ENCODE measurements at places on chromosomes 7 and 10.

GRCh38 chr10:3961082-3961481, 176.1 kb upstream of the KLF6 start:
- DNase-seq = peak; percentile 69

- no peak for DNase-seq
Observed at GRCh38 chr10:111119637-111120036, 42.8 kb downstream of the ADRA2A start.

DNA sequence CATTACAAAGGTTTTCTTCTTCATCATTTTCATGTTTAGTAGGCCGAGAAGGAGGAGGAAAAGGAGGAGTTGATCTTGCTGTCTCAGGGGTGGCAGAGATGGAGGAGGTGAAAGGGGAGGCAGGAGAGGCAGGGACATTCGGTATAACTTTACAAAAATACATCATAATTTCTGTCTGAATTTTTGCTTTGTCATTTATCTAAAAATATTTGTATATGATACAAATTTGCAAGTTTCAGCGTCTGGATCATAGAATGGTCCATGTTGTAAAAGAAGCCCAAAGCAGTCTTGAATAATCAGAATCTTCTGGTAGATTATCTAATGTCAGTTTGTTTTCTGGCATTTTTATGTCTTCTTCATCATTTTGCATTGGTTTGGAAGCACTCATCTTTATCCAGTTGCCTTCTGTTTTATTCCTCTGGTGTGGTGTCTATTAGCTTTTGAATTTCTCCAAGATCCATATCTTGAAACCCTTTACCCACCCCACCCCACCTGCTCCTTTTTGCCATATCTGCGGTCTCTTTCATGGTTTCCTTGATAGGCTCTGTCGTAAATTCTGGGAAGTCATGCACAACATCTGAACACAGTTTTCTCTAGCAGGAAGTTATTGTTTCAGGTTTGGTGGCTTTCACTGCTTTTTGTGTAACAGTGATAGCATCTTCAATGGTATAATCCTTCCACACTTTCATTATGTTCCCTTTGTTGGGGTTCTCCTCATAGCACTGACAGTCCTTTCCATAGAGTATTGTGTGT, 95.0 kb downstream of the ST7 start:
- DNase-seq = peak; percentile 4

DNA sequence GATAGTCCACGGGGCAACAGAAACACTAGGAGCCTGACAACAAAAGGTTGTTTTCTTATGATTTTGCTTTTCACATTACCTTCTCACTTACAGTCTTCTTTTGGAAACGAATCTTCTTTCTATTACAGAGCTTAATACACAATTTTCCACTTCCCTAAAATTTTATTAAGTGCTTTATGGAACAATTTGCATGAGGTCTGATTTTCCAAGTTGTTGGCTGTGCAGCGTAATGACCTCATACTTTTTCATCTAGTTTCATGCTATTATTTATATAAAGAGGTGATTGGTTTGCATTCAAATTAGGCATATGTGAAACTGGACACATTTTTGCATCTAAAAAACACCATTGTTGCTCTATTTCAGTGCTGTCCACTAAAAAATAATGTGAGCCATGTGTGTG, 76.7 kb downstream of the CFAP58 start:
- no peak for DNase-seq

DNA sequence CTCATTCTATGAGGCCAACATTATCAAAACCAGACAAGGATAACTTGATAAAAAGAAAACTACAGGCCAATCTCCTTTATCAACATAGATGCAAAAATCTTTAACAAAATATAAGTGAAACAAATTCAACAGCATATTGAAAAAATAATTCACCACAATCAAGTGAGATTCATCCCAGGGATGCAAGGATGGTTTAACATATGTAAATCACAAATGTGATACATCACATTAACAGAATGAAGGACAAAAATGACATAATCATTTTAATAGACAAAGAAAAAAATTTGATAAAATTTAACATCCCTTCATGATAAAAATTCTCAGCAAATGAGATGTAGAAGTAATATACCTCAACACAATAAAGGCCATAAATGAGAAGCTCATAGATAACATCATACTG, 53.8 kb downstream of the TCAF1 start:
- DNase-seq = no peak

DNA sequence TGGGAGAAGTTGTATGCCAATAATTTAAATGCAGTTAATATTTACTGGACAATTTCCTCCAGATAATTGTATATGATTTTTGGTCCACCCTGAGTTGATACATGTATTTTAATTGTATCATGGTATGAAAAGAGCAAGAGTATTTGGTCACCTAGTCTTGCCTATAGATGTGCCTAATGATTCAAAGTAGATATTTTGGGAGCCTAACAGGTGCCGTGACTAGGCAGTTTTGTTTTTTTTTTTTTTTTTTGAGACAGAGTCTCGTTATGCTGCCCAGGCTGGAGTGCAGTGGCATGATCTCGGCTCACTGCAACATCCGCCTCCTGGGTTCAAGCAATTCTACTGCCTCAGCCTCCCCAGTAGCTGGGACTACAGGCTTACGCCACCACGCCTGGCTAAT, 59.3 kb upstream of the ATRNL1 start:
- no peak for DNase-seq

- no peak for DNase-seq
Observed at GRCh38 chr10:47309408-47310089, 9.6 kb downstream of the GDF10 start.

DNA sequence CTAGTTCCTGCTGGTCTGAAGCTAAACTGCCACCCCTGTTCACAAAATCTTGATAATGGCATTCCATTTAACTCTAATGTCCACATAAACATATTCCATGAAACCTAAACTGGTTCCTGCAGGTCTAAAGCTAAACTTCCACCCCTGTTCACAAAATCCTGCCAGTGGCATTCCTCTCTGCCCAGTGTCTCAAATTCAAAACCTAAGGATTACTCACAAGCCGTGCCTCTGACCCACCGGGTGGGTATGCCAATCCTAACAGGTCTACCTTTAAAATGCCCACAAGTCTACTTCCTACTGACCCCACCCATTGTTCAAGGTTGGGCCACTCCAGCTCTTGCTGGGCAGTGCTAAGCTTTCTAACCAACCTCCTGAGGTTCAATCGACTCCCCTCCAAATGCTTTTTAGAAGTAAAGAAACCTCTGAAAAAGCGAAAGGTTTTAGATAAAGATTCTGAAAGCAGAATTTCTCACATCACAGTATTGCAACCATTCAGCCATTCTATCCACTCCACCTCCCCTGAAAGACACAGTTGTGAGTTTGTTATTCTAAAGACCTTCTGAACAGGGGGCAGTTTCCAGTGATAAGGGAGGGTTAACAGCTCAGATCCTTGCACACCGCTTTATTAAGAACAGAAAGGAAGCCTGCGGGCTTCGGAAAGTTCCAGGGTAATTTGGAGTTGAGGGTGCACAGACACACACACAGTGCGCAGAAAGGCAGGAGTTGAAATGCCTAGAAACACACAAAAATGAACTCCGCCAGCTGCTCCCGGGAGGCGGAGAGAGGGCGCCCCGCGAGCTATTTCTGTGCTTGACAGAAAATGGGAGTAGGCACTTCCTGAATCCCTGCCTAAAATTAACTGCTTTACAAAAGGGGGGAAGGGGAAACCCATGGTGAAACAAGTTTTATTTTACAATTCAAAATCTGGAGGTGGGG, 87.7 kb downstream of the TNS3 start:
- DNase-seq = no peak

DNA sequence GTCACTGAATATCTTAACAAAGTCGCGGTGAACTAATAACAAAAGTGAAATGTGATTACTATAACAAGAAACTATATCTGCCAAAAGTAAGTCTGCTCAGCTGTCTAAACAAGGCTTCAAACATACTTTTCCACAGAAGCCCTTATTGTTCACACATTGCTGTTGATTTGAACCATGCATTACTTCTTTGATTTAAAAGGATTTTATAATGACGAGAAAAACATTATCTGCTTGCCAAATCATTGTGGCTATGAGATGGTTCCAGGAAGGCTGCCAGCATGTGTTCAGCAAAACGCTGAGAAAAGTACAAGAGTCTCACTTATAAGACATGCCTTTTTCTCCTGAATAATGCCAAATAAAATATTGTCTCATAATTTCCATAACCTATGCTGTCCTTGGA, 24.4 kb downstream of the RNF133 start:
- DNase-seq = no peak

Measured in central memory CD4-positive, alpha-beta T cell (primary cell).